ENCODE measurements at places on chromosomes 3 and 15.

GRCh38 chr15:52338058-52338457, 42.5 kb upstream of the MYO5C start:
- DNase-seq = no peak

- DNase-seq = no peak
Measured at GRCh38 chr3:17055374-17056276, 170.9 kb downstream of the PLCL2 start.

DNA sequence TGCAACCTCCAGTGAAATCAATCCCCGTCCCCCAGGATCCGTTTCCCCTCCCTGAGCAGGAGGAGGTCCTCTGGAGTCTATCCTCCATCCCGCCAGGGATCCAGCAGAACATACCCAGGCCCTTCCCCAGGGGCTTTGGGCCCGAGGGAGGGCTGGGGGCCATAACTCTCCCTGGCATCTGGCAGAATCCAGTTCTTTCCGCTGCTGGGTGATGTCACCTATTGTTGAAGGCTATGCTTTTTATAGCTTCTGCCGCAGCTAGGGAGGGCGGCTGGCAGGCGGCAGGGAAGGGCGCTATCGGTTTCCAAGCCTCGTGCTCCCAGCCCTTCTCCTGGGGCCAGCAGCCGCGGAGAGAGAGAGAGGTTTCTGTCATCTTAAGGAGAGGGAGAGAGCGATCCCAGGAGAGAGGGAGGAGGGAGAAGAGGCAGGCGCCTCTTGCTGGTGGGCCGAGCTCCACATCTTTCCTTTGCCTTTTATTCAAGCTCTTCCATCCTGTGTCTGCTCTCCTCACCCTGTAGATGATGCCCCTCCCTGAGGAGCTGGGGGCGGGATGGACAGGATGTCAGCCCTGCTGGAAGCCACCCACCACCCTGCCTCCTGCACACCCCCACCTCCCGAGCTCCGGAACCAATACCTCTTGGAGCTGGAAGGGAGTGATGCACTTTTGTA, 120.1 kb downstream of the ANP32A start:
- no peak for DNase-seq

DNA sequence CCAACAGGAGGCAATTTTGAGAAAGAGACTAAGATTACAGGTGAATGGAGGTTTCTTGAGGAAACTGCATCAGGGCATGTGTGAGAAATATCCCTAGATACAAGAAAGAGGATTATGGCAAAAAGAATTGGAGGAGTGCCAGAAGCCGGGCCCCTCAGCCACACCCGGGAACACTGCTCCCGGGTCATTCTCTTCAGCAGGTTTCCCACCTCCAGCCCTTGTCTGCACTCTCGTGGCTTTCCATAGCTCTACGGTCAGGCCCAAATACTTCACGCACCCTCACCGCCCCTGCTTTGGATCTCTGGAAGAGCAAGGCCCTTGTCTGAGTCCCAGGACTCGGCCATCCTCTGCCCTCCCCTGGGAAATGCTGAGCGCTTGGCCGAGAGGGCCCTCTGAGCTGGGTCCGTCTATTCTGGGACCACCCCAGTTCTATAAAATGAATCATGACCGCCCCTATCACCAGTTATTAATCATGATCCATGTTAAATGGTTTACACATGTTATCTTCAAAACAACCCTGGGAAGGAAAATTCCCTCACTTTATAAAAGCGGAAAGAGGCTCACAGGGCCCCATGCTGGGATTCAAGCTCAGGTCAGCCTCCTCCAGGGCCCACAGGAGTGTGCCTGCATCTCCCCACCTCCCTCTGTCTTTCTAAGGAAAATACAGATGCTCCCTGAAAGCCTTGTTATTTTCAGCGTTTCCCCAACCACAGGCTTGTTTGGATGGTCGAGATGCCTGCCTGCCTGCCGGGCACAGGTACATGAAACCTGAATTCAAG, 38.8 kb upstream of the SPTBN5 start:
- no peak for DNase-seq

DNA sequence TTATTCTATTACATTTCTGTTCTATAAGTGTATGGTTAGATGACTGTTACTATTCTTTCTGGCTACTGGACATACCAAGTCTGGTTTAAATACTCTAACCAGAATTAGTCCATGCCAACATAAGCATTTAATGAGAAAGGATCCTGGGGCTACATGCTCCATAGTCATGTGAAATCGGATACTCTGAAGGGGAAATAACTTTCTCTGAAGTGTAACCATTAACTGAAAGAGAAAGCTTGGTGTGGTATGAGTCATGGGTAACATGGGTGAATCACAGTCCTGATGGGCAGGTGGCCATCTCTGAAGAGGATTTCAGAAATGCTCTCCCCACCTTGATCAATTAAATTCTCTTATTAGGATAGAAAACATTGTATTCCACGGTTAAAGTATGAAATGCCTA, 69.4 kb downstream of the FHIT start:
- no peak for DNase-seq

DNA sequence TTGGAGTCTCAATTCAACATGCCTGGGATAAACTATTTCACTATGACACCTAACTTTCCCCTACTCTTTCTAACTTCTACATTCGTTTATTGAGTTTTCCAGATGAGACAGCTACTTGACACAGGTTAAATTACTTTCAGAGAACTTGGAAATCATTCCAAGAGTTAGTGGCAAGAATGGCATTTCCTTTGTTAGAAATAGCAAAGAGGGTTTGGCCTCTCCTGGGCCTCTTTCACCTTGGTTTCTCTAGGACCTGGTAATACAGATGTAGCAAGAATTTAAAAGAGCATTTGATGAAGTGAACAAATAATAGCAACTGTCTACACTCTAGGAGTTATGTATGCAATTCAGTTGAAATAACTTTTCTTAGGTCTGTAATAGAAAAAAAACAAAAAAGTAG, 748.9 kb downstream of the MECOM start:
- no peak for DNase-seq

Data from effector memory CD8-positive, alpha-beta T cell (primary cell).